ENCODE measurements at places on chromosomes 5 and 9.

- DNase-seq: peak; percentile 84
Measured at GRCh38 chr5:134577796-134578577, 52.5 kb downstream of the JADE2 start.

GRCh38 chr5:150632305-150633160 is 7.9 kb upstream of the SYNPO start:
- DNase-seq: no peak

DNA sequence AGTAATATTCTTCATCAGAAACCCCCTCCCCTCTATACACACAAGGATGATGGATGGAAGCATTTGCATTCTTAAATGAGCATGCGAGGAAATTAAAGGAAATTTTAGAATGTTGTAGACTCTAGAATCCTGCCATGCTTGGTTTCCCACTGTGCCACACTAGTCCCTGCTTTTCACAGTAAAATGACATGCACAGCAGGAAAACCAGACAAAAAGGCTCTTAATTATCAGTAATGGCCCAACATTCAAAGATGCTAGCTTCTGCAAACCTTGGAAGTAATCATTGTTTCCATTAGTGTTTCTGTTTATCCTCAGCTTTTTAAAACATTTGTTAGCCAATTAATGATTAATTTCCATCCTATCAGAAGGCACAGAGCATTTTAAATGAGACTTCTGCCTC is 255.8 kb downstream of the SLCO4C1 start:
- no peak for DNase-seq

DNA sequence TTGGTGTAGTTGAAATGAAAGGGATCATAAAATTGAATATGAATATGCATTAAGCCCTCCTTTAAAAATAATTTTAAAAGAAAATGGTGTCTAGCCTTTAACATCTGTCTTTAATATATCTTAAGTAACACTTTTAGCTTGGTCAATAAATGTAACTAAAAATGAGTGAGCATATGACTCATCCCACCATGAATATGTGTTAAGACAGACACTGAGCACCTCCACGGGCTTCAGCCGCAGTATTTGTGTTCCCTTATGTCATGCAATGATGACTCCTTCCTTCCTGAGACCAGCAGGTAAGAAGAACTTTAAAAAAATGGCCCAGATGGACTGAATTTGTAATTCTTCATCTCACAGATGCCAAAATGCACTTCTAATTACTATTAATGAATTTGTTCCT is 563.2 kb downstream of the NR2F1-AS1 start:
- DNase-seq: no peak

- no peak for DNase-seq
Measured at GRCh38 chr9:69012696-69013381, 1.1 kb downstream of the PRKACG start.

GRCh38 chr9:118929287-118929686 is 439.9 kb downstream of the BRINP1 start:
- DNase-seq: no peak

DNA sequence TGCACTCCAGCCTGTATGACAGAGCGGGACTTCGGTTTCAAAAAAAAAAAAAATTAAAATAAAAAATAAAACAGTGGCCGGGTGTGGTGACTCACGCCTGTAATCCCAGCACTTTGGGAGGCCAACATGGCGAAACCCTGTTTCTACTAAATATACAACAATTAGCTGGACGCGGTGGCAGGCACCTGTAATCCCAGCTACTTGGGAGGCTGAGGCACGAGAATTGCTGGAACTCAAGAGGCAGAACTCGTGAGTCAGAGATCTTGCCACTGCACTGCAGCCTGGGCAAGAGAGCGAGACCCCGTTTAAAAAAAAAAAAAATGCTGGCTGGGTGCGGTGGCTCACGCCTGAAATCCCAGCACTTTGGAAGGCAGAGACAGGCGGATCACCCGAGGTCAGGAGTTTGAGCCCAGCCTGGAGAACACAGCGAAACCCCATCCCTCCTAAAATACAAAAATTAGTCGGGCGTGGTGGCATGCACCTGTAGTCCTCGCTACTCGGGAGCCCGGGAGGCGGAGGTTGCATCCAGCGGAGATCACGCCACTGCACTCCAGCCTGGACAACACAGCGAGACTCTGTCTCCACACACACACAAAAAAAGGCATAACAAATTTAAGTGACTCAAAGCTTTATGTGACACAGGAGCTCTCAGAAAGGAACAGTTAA is 1.5 kb upstream of the NPM1 start:
- DNase-seq: no peak

GRCh38 chr9:109453210-109453842 is 44.8 kb downstream of the PTPN3 start:
- DNase-seq: no peak

GRCh38 chr9:14323083-14323971 is 9.4 kb upstream of the NFIB start:
- no peak for DNase-seq

GRCh38 chr5:16551628-16552027 is 65.2 kb downstream of the RETREG1 start:
- DNase-seq: no peak

GRCh38 chr5:119426057-119426456 is 26.2 kb upstream of the HSD17B4 start:
- DNase-seq: no peak

- DNase-seq: no peak
Measured at GRCh38 chr5:168694289-168694688, 115.1 kb upstream of the PANK3 start.

DNA sequence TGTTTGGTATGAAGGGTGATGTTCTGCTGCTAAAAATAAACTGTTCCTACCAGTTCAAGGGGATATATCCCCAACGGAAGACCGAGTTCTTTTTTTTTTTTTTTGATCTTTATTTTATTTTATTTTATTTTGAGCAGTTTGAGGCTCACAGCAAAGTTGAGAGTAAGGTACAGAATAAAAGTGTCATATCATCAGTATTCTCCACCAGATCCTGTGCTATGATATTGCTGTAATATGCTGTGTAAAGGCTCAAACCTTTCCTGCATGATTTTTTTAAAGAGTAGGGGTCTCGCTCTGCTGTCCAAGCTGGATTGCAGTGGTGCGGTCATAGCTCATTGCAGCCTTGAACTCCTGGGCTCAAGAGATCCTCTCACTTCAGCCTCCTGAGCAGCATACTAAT is 34.8 kb upstream of the DHFR start:
- no peak for DNase-seq

DNA sequence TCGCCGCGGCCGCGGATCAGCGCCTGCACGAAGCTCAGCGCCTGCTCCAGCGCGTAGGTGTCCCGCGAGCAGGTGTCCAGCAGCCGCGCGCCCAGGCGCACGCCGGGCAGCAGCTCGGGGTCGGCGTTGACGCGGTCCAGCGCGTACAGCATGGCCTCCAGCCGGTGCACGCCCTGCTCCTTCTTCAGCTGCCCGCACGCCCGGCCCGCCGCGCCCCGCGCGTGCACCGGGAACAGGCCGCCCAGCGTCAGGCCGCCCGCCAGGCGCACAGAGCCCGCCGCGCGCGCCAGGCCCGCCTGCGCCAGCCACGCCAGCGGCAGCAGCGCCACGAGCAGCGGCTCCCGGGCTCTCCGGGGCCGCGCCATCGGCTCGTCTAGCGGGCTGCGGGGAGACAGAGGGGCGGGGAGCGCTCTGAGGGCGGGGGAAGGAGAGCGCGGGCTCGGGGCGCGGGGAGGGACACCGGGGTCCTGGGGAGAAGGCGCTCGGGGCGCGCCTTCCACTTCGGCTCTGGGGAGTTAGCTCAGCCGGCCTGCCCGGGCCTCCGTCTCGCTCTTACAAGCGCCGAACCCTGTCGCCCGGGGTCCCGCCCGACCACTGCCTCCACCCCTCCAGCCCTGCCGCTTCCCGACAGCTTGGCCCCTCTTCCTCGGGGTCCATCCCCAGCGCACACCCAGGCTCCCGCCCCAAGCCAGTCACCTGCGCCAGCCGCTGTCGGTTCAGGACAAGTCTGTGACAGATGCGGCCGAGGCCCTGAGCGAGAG is at the start of gene GRM6:
GRM6 (minus strand) TSS at position 741 of the 761 bp plus-strand sequence; CDS start at position 365, 376 bp downstream.
- DNase-seq: no peak

DNA sequence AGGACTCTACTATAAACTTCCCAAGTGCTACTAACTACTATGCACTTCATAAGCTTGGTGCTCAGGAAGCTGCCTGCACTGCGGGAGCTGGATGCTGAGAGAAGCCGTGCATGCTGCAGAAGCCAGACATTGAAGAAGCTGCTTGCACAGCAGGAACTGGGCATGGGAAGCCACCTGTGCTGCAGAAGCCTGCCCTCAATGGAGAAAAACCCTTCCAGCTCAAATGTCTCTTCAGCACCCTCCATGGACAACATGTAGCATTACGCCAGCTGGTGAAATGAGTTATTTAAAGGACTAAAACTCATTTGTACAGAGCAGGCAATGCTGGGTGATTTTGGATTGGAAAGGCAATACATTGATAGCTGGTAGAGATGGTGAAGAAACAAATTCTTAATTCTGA is 247.2 kb downstream of the KIF4B start:
- DNase-seq: no peak

DNA sequence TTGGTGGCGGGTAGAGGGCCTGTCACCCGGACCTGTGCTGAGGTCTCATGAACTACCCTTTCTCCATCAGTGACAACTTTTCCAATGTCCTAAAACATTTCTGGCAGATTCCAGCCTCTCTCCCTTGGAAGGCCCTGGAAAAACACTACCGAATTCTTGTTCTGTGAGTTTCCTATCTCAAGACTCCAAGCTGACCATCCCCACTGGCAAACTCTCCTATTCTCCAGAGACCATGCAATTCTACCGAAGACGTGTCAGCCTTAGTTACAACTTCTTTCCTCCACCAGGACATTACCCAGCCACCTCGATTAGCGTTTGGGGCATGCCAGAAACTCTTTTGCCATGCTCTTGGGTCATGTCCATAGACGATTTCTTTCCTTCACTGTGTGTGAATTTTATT is 26.8 kb upstream of the GABRP start:
- no peak for DNase-seq

DNA sequence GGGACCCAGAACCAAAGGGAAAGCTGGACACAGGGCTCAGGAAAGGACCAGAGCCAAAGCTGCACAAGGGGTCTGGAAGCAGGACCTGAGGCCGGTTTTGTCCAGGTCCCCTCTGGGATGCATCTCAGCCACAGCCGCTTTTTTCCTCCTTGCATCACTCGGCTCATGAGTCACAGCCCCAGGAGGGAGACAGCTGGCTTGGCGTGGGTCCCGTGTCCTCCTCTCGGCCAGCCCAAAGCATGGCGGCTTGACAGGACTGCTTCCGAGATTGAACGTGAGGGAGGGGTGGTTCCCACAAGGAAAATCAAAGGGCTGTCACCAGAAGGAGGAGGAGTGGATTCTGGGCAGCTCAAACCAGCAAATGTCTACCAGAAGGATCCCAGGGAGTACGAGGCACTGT is 56.7 kb upstream of the CPLX2 start:
- no peak for DNase-seq

- no peak for DNase-seq
Measured at GRCh38 chr9:89880721-89881120, 275.9 kb downstream of the GADD45G start.

DNA sequence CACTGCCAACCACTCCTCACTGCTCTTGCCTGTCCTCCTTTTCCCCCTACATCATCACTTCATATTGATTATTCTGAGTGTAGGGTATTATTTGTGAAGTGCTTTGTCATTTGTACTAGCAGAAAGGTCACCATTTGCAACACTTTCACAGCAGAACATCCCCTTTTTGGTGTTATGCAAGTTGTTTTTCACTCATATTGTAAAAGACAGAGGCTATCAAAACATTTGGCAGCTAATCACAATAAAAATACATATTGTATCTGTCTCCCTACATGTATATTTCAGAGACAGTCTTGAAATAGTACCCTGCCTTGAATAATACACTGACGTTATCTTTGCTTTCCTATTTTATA is 82.3 kb downstream of the ANXA1 start:
- no peak for DNase-seq

- no peak for DNase-seq
Measured at GRCh38 chr9:126886034-126886822, 25.8 kb downstream of the ZBTB34 start.

DNA sequence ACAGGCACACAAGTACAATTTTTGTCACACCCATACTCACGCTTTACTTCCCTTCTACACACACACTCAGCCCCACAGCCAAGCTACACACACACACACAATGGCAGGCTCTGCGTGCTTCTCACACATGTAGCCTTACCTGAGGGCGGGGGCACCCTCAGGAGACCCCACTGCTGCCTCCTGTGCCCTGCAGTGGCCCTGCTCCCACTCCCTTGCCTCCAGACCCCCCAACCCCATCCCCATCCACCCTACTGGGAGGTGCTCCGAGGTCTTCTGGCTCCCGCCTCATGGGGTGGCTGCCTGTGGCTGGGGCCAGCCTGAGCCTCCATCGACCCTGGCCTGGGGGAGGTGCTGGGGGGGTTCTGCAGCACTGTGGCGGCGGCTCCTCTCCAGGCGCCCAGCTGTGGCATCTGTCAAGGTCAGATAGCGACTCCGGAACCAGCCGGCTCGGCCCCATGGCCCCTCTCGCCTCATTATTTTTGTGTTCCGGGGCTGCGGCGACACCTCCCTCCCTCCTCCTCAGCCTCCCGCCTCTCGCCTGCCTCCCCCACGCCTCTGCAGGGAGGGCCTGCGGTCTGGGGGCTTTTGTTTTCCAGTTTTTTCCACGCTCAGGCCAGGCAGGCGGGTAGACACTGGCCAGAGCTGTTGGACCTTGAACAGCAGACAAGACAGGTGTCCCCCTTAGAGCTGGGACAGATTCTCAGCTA is 21.7 kb downstream of the CXXC5 start:
- DNase-seq: no peak

- no peak for DNase-seq
Measured at GRCh38 chr9:134929193-134930158, 11.8 kb upstream of the FCN1 start.

GRCh38 chr5:121899346-121899745 is 47.7 kb downstream of the FTMT start:
- no peak for DNase-seq

DNA sequence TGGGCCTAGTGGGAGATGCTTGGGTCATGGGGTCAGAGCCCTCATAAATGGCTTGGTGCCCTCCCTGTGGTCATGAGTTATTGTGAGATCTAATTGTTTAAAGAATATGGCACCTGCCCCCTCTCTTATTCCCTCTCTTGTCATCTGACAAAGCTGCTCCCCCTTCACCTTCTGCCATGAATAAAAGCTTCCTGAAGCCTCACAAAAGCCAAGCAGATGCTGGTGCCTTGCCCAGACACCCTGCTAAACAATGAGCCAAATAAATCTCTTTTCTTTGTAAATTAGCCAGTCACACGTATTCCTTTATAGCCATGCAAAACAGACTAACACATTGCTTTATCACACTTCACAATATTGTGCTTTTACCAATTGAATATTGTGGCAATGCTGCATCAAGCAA is 82.8 kb upstream of the PDE4D start:
- DNase-seq: no peak
